ENCODE measurements at places on chromosomes 3 and 15.

DNA sequence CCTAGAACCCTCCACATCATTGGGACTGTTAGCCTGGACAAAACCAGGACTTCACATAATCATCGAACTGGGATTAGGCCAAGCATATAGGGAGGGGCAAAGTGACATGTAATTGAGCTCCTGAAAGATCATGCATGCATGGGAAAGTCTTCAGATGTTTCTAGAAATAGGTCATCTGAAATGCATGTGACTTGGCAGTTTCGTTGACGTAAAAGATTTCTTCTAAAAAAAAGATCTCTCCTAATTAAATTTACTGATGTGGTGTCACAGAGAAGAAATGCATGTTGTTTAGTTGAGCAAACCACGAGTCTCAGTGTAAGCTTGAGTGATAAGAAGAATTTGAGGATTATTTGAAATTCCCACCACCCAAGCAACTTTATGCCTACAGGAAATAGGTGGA is 70.0 kb upstream of the LIMD1 start:
- no peak for DNase-seq

GRCh38 chr3:170154569-170155143 is 26.9 kb downstream of the PHC3 start:
- DNase-seq, result no peak

DNA sequence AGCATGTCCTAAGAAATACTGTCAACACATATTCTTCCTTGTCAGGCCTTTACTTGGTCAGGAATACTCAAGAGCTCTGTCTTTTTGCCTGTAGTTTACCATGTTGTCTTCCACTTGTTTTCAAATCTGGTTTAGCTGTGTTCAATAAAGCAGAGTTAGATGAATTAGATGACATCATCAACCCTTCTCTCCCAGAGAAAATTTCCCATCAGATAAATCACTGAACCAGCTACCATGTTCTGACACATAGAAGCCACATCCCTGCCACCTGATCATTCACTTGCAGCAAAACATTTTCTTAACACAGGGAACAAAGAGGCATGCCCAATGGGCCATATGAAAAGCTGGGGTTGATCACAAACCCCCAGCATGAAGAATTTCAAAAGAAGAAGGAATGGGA is 42.1 kb downstream of the TERC start:
- no peak for DNase-seq

GRCh38 chr3:24533561-24534193 is 39.0 kb upstream of the THRB start:
- DNase-seq, result no peak

- no peak for DNase-seq
These were observed 9.9 kb downstream of the LOXL1 start for GRCh38 chr15:73936181-73936580.

DNA sequence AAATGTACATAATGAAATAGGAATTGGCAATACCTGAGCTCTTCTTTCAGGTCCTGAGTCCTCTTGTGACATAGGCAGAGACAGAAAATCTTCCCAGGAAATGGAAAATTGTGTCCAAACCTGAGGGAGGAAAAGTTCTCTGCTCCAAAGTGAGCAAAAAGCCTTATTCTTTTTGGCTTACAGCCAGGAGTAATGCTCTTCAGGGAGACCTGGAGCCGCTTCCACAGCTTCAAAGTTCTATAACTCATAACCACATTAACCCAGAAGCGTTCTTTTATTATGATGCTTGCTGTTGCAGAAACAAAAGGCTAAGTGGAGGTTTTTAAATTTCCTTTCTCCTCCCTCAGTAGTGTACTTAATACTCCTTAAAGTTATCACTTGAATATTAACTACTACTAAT is 633 bp downstream of the IGSF10 start:
- DNase-seq, result no peak

DNA sequence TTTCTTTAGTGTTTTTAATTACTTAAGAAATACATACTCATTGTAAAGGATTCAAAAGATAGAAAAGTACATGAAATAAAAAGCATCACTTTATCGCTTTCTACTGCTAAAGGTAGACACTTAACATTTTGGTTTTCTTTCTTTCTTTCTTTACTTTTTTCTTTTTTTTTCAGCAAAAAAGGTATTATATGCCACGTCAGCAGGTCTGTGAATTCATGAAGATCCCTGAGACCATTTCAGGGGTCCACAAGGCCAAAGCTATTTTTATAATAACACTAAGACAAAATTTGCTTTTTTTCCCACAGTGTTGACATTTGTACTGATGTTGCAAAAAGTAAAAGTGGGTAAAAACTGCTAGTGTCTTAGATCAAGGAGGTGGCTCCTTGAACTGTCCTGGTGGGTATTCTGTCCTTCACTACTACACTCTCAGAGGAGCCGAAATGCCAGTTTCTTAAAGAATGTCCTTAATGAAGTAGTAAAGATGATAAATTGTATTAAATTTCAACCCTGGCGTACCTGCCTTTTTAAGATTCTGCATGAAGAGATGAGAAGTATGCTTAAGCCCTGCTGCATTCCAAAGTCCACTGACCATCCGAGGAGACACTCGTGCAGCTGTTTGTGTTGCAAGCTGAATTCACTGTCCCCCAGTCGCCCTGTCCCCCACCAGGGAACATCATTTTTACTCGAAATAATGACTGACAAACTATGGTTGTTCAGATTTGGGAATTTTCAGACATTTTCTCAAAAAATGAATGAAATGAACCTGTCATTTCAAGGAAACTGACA is 106.7 kb upstream of the PIAS1 start:
- DNase-seq, result no peak

Data from A549 (cell line).